ENCODE measurements at places on chromosomes 1 and 21.
A peak's percentile ranks its signal among the peaks of the same experiment; 100 is the strongest.

DNA sequence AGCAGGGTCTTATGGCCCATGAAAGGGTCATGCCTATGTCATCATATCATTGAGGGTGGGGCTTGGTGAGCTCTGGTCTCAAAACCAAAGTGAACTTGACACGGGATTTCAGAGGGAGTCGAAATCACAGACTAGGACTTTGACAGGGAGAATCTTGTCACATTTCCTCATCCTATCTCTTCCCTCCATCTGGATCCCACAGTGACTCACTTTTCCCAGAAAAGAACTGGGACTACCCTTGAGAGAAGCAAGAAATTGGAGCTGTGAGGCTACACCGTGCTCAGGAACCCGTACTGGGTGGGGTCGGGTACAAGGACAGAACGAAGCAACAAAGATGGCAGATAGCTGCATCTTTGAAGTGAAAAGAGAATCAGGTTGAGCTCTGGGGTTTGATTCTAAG is 69.5 kb downstream of the ZSCAN20 start:
- no peak for DNase-seq

- DNase-seq = no peak
Observed at GRCh38 chr1:110039641-110040040, 5.2 kb downstream of the STRIP1 start.

DNA sequence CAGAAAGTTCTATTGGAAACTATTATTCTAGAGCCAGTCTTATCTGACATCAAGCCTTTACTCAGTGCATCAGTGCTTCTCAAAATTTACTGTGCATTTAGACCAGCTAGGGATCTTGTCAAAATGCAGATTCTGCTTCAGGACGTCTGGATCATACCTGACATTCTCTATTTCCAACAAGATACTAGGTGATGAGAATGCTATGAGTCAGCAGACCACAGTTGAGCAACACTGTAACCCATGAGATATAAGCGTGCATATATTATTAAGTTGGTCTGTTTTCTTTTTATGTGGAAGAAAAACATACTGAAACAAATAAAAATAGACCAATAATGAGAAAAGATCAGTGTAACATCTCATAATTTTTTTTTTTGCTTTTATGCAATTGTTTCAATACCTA is 40.4 kb upstream of the KCNH1 start:
- no peak for DNase-seq

GRCh38 chr1:201656311-201657032 is 117.5 kb downstream of the NAV1 start:
- peak; percentile 89 for DNase-seq

GRCh38 chr1:155485945-155486344 is 76.7 kb downstream of the ASH1L start:
- DNase-seq = no peak

- DNase-seq = no peak
Observed at GRCh38 chr1:161784968-161785367, 18.8 kb downstream of the ATF6 start.

Data from lung (tissue), 17 donors.